Activated CD8-positive, alpha-beta memory T cell treated with anti-CD3 and anti-CD28 coated beads, Interleukin-2, amount 10 ng/mL, durations not matched to agents 7 days and 5 days (primary cell): ENCODE measurements at places on chromosomes 1 and 21. TPM values are rescaled to one million over a fixed set of nuclear protein-coding genes. Genes with fewer than 3 reads are reported as not detected.
A peak's percentile ranks its signal among the peaks of the same experiment; 100 is the strongest.

Gene CCDC185
- total RNA-seq: not detected

Gene STUM
- total RNA-seq: not detected

Gene ARTN
- not detected for total RNA-seq

Gene FCAMR
- not detected for total RNA-seq

Gene CHTOP
- 89.1 TPM for total RNA-seq

Gene KRTAP12-2
- total RNA-seq: not detected

Gene COQ8A
- 22.1 TPM for total RNA-seq

Gene CELA2A
- not detected for total RNA-seq

Gene TMEM61
- total RNA-seq: not detected

Gene MROH9
- not detected for total RNA-seq

DNA sequence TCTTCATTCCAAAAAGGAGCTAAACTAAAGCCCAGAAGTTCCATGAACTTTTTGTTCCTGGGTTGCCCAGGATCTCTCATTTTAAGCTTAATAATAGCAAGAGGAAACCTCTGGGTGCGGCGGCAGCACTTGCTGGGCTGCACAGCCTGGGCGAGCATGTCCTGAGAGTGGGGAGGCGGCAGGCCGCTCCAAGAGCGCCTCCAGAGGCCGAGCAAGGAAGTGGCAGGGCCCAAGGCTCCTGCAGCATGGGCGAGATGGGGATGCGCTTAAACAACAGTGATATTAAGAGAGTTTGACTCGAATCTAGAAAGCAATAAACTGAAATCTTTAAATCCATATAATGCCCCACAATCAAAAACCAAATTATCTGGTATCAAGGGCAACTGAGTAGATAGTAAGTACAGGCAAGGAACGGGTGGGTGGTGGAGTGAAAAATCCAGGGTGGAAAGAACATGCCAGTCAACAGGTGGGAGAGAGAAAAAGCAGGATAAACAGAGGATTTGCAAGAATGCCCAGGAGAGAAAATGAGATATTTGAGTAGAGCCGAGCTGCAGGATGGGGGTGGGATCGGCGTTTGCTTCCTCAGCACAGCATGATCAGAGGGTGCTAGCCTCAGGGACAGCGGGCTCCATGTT, 14.1 kb upstream of the TNR start:
- DNase-seq: no peak

DNA sequence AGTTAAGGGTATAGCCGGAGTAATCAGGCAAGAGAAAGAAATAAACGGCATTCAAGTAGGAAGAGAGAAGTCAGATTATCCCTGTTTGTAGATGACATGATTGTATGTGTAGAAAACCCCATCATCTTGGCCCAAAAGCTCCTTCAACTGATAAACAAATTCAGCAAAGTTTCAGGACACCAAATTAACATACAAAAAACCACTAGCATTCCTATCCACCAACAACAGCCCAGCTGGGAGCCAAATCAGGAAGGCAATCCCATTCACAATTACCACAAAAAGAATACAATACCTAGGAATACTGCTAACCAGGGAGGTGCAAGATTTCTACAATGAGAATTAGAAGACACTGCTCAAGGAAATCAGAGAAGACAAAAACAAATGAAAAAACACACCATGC, 45.3 kb downstream of the MAST2 start:
- no peak for DNase-seq

DNA sequence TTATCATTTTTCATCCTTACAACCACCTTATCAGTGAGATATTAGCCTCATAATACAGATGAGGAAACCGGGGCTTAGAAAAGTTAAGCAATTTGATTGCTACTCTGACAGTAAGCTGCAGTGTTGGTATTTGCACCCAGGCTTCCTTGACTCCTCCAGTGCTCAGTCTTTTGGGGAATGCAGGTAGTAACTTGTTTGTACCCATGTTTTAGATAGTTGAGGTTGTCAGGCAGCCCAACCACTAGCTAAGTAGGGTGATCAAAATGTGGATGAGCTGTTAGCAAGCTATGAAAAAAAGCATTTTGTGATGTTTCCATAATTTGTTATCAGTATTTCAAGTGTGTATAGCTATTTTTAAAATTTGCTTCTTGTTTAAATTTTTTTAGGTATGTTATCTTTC, 80.8 kb downstream of the SASS6 start:
- DNase-seq: no peak

GRCh38 chr1:99956755-99957154, 13.0 kb upstream of the SLC35A3 start:
- no peak for DNase-seq

DNA sequence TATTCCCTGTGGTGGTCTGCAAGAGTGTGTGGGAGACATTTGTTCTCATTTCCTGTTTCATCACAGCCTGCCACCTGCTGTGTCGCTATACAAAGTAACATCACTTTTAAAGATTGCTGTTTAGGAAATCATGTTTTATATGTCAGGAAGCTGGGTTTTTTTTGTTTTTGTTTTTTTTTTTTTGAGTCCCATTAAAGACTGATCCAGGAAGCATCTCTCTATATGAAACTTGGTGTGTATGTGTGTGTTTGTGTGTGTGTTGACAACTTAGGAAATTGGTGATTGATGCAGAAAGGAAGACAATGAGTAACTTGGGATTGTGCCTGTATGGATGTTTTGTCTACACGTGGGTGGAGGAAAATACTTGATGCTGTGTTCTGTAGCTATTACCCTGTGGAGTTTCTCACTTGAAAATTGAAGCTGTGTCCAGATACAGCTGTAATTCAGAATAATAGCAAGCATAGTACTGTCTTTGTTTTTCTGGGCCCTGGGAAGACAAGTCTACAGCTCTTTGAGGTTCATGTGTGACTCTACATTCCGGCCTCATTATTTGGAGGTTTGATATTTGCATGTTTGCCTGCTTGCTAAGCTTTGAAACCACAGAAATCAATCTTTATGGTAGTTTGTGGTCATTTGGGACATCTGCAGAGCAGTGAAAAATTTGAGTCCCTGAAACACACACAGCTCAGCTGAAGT, 47.9 kb downstream of the LAMC1 start:
- no peak for DNase-seq

GRCh38 chr21:26626187-26626586, 53.1 kb upstream of the CYYR1 start:
- no peak for DNase-seq

DNA sequence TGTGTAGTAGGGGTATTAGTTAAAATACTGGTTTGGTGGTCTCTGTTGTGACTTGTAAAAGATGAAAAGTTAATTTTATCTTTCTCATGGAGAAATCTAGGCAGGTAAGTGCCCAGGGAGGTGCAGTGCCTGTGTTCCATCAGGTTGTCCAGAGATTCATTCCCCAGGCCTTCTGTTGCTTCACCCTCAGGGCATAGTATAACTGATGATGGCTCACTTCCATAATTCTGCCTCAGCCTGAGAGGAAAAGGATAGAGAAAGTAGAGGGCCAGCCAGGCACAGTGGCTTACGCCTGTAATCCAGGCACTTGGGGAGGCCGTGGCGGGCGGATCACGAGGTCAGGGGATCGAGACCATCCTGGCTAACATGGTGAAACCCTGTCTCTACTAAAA, 153.9 kb downstream of the FMN2 start:
- DNase-seq: no peak

DNA sequence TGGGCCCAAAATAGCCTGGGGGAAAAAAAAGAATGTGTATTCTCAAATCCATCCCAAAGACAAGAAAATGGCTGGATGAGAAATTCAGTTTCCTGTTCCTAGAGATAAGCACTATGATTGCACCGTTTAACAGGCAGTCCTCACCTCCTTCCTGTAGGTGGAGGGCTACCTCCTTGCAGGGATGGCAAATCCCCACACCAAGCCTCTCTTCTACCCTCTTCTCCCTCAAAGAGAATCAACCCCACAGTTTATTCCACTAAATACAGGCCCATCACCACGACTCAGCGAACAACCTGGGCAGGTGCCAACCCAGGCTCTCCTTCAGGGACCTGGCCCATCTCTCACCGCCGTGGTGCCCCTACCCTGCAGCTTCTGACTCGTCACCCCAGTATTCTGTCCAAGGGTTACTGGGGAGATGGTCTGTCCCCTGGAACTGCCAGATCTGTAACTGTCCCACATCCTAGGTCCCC, 3.4 kb upstream of the CHD5 start:
- no peak for DNase-seq

DNA sequence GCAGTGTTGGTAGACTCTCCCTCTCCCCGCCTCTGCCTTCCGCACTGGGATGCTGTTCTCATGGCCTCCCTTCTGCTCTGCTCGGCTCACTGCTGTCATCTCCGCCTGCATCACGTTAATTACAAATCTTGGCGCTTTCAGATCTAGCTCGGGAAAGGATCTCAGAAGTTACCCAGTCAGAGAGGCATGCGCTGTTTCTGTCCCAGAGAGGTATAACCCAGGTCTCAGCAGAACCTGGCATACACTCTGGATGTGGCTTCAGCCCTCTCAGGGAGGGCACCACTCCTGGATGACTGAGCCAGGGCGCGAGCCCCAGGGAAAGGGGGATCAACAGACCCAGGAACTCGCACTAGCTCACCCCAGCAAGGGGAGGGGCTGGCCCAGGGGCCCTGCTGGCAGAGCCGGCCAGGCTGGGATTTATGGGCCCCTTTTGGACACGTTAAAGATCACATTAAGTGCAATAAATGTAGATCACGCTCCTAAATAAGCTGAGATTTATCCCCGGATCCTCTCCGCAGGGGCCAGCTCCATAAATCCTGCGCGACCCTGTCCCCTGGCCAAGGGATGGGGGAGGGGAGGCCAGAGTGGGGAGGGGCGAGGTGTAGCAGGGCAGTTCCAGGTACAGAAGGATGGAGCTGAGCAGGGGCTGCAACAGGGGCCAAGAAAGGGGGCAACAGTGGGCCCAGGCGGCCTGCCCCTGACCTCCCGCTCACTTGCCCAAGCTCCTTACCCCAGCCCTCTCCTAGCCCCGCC, 101.3 kb upstream of the ZBTB40 start:
- DNase-seq: no peak

- no peak for DNase-seq
Measured at GRCh38 chr21:34730194-34730593, 61.4 kb downstream of the CLIC6 start.

DNA sequence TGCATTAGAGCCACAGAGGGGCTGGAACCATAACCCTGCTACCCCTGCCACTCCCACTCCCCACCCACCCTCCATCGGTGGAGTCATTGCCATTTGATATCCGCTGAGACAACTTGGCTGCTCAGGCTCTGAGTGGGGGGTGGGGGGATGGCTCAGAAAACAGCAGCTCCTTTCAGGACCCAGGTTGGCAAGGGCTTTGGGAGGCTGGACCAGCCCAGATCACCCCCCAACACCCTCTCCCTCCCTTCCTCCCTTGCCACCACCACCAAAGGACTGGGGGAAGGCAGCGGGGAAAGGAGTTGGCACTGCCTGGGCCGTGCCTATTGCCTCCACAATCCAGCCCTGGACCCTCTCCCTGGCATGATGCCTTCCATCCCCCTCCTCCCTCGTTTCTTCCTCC, 1.7 kb downstream of the KCNJ10 start:
- DNase-seq: no peak

DNA sequence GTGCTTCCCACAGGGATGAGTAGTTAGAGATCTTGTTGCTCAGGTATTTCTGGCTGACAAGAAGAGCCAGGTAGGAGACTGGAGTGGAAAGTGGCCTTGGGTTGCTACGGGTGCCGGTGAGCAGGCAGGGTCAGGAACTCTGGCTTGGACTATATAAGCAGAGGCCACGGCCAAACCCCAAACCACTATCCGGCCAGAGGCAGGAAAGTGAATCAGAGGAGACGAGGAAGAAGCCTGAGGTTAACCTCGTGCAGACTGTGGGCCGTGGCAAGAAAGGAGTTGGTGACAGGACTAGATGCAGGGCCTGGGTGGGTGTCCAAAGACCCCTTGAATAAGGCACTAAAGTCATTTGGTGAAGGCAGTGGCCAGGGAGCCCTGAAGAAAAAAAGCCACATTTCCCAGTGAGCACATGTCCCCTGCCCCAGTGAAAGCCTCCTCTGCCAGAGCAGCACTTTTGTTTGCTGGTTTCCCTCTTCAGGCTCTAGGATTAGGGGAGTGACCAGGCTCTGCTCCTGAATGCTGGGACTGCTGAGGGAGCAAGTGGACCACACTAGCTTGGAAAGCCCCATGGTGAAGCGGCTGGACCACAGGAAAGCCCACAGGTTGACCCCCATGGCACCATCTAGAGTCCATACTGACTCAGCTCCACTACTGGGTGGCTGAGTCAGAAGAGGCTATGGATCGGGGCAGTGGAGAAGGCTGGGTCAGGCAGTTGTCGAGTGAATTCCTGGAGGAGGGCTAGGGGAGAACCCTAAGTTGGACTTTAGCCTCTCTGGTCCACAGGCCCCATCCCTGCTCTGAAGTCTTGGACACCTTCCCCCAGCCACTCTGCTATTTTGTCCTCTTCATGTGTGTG, 23.4 kb downstream of the CSF1 start:
- peak; percentile 68 for DNase-seq

- DNase-seq: peak; percentile 59
Measured at GRCh38 chr1:1889847-1890505, 911 bp downstream of the GNB1 start.

GRCh38 chr1:205330150-205330549, 8.6 kb upstream of the NUAK2 start:
- no peak for DNase-seq

DNA sequence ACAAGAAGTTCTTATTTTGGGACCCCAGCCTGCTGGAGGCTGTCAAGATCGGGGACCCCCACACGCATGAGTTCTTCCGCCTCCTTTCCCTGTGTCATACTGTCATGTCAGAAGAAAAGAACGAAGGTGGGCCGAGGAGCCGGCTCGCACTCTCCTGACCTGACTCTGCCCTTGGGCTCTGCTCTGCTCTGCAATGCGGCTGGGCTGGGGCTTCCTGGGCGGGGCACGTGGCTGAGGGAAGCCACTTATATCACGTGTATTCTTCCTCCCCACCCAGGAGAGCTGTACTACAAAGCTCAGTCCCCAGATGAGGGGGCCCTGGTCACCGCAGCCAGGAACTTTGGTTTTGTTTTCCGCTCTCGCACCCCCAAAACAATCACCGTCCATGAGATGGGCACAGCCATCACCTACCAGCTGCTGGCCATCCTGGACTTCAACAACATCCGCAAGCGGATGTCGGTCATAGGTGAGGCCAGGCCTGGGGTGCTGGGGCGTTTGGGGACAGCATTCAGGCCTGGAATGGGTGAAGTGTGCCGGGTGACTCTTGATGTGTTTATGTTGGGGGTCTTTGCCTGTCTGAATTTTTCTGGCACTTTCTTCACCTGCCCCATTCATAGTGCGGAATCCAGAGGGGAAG, 17.6 kb downstream of the ATP8B2 start:
- peak; percentile 93 for DNase-seq

DNA sequence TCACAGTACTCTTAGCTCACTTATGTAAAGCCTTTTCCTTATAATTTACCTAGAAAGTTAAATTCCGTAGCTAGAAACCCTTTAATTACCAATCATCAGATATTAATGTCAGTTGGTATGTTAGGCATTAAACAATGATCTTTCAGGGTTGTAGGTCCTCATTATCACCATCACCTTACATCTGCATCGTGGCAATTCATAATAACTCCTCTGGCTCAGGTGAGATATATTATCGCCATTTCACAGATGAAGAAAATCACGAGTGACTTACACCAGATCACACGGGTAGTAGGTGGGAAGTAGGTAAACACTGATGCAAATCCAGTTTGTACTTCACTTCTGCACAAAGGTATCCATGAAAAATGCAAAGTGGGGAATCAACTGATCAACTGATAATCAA, 639 bp downstream of the NUP133 start:
- DNase-seq: no peak

GRCh38 chr1:198169672-198170071, 12.9 kb downstream of the NEK7 start:
- no peak for DNase-seq
